ENCODE measurements at places on chromosomes 1 and 21.
A peak's percentile ranks its signal among the peaks of the same experiment; 100 is the strongest.

GRCh38 chr1:229410692-229411433, 23.0 kb downstream of the ACTA1 start:
- DNase-seq, result no peak

DNA sequence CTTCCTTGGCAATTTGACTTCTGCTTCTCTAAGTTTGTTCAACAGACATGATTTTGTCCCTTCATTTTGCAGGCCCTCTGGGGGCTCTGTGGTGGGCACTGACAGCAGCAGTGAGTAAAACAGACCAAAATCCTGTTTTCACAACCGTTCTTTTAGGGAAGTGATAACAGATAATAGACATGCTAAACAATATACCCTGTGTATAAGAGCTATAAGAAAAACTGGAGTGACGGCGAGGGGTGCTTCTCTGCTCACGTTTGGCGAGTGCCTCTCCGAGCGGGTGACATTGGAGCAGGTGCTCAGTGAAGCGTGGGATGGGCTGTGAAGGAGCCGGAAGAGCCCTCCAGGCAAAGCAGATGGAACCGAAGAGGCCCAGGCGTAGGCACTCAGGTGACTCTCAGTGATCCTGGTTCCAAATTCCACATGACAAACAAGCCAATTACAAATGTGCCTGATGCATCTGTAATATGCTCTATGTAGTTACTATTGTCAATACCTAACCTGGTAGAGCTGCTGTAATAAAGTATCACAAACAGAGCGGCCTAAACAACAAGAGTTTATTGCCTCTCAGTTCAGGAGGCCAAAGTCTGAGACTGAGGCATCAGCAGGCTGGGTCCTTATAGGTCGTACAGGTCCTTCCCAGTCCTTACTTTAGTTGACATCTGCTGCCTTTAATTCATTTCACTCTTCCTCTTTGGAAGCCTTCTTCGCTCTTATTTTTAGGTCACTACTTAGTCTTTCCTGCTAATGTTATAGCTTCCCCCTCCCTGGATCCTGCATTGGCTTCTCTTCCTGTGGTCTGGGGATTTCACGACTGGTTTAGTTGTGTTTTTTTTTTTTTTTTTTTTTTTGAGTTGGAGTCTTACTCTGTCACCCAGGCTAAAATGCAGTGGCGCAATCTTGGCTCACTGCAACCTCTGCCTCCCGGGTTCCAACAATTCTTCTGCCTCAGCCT, 20.1 kb downstream of the OR2B11 start:
- no peak for DNase-seq

- no peak for DNase-seq
These were observed 42.4 kb downstream of the PEX14 start for GRCh38 chr1:10516925-10517676.

GRCh38 chr1:57118948-57119603, 153.3 kb upstream of the C8B start:
- DNase-seq, result no peak

DNA sequence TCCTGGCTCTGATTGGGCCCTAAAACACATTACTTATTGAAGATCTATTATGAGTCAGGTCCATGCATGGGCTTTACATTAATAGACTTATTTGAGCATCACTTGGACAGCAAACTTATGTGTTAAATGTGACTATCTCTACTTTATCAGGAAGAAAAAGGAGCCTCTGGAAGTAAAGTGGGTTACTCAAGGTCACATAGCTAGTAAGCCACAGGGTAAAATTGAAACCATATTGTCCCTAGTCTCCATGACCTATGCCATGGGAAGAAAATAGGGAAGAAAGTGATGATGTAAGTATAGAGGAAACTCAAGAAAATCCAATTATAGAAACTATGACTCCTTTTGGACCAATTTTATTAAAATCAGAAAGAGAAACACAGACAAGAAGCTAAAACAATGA, 555.3 kb downstream of the NUF2 start:
- DNase-seq, result no peak

- no peak for DNase-seq
These were observed 30.7 kb downstream of the ITPKB start for GRCh38 chr1:226708342-226708780.

GRCh38 chr1:2637442-2638145, 4.8 kb upstream of the MMEL1 start:
- no peak for DNase-seq

GRCh38 chr1:206609229-206609991, 2.9 kb downstream of the EIF2D start:
- no peak for DNase-seq

DNA sequence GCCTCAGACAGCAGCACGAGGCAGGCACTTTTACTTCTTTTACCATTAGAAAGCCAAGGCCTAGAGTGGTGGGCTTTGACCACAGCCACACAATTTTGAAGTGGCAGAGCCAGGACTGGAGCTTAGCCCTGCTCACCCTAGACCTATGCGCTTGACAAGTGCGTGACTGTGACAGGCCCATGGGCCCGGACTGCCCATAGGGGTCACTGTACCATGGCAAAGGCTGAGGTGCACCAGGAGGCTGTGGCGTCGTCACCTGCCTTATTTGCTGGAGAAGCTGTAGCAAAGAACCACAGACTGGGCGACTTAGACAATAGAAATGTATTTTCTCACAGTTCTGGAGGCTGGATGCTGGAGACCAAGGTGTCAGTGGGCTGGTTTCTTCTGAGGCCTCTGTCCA, 2.6 kb upstream of the TMEM82 start:
- DNase-seq, result no peak

- no peak for DNase-seq
These were observed 13.3 kb downstream of the COL6A2 start for GRCh38 chr21:46111193-46111571.

DNA sequence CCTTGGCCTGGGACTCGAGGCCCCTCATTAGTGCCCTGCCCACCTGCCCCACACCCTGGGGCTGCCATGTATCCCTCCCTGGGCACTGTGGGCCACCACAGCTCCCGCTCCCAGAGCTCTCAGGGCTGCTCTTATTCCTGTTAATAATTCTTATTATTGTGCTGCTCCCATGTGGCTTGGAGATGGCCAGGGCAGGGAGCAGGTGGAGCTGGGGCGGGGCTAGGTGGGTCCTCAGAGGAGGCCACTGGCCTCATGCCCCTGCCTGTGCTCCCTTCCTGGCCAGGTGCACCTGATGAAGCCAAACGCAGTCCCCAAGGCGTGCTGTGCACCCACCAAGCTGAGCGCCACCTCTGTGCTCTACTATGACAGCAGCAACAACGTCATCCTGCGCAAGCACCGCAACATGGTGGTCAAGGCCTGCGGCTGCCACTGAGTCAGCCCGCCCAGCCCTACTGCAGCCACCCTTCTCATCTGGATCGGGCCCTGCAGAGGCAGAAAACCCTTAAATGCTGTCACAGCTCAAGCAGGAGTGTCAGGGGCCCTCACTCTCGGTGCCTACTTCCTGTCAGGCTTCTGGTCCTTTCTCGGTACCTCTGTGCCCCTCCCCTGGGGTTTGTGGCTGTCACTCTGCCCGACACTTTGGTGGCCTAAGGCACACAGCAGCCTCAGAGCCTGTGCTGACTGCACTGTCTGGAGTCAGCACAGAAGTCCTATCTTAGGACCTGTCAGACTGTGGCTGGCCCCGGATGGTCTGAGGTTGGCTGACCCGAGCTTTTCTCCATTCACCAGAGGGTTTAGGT, 34.1 kb downstream of the BMP8A start:
- peak; percentile 15 for DNase-seq

GRCh38 chr1:178509414-178510007, 3.4 kb upstream of the TEX35 start:
- no peak for DNase-seq

GRCh38 chr1:211639475-211640300, 35.7 kb downstream of the NEK2 start:
- no peak for DNase-seq

- DNase-seq, result no peak
These were observed 102.8 kb upstream of the ARHGEF16 start for GRCh38 chr1:3351449-3352298.

- DNase-seq, result no peak
These were observed 441.6 kb downstream of the OMA1 start for GRCh38 chr1:58104960-58105359.
